ENCODE measurements at places on chromosomes 11 and 22. TPM values are rescaled to one million over a fixed set of nuclear protein-coding genes. Genes with fewer than 3 reads are reported as not detected.

Gene SUSD2
- polyA plus RNA-seq, result not detected

Gene OR4A16
- polyA plus RNA-seq, result not detected

Gene ADAMTS8
- not detected for polyA plus RNA-seq

Gene UPK3A
- polyA plus RNA-seq, result 0.98 TPM

Gene FADS2
- 3.7 TPM for polyA plus RNA-seq

Gene KRTAP5-7
- polyA plus RNA-seq, result not detected

Gene PGA3
- polyA plus RNA-seq, result 0.06 TPM

Gene ZNF70
- 0.60 TPM for polyA plus RNA-seq

Gene CCDC179
- not detected for polyA plus RNA-seq

Gene SHANK3
- 6.6 TPM for polyA plus RNA-seq

Gene CALCA
- 1.2 TPM for polyA plus RNA-seq

Gene ART1
- polyA plus RNA-seq, result not detected

Gene SH3BP1
- 35.4 TPM for polyA plus RNA-seq

Gene GGTLC3
- not detected for polyA plus RNA-seq

Gene TMPRSS5
- not detected for polyA plus RNA-seq

Gene CNGA4
- not detected for polyA plus RNA-seq

Gene VWCE
- polyA plus RNA-seq, result 0.61 TPM

Gene KCNE3
- 9.6 TPM for polyA plus RNA-seq

Gene CASP4
- 34.8 TPM for polyA plus RNA-seq

Gene KCNC1
- polyA plus RNA-seq, result not detected

Gene ARHGAP8
- polyA plus RNA-seq, result 30.9 TPM

Gene OR8G5
- polyA plus RNA-seq, result 0.10 TPM

Gene TNRC6B
- 9.2 TPM for polyA plus RNA-seq

Gene ZC3H12C
- 1.8 TPM for polyA plus RNA-seq

Gene NFAM1
- polyA plus RNA-seq, result 2.3 TPM

Gene KLHDC7B
- 2.0 TPM for polyA plus RNA-seq

Gene OVCH2
- polyA plus RNA-seq, result not detected

Gene OR56A1
- not detected for polyA plus RNA-seq

All from sigmoid colon (tissue), 7 donors.